ENCODE measurements at places on chromosomes 16 and 17.

- no peak for DNase-seq
Measured at GRCh38 chr17:12940699-12941098, 77.1 kb downstream of the ELAC2 start.

DNA sequence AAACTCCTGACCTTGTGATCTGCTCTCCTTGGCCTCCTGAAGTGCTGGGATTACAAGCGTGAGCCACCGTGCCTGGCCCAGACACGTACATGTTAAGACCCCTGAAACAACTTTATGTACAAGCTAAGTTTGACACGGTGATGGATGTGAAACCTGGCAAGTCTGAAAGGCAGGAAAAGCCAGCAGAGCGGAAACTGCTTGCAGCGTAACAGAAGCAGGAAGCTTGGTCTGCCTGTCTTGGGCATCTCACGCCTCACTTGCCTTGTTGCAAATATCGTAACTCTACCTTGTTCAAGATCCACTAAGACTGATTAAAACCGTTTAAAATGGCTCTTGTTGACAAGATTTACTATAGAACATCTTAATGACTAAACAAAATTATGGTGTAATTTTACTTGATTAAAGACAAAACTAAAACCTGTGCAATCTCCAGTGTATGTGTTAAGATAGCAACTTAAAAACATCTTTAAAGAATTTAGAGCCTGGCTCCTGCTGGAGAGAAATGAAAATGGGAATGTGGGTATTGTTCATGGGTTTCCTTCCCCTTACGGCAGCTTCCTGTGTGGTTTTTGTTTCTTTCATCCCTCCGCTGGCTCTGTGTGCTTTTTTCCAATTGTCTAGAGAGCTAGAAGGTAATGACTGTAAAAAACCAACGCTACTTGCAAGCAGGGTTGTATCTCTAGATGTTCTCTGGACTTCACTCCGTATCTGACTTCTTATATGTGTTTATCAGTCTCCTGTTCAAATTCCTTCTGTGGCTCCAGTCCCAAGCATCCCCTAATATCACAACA is 477.6 kb downstream of the XYLT1 start:
- no peak for DNase-seq

GRCh38 chr16:20844588-20844987 is 38.3 kb downstream of the REXO5 start:
- DNase-seq: no peak

GRCh38 chr17:50350733-50351132 is 4.8 kb downstream of the XYLT2 start:
- DNase-seq: no peak

- no peak for DNase-seq
Measured at GRCh38 chr16:73433731-73434307, 385.9 kb upstream of the ZFHX3 start.

DNA sequence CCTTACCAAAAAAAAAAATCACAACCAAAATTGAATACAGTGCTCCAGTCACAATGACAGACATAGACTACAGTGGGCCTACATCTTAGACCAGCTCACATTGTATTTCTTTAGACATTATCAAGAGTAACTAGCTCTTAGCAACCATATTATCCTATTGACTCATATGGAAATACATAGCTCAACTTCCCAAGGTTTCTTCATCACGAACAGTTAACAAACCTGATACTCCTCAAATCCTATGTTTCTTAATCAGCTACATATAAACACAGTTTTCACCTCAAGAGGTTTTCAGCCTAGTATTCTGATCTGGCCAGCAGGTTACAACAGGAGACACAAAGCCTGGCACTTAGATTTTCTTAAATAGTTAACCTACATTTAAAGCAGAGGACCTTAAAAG is 29.7 kb downstream of the CMC2 start:
- DNase-seq: no peak
